ENCODE measurements at places on chromosomes 4 and X.
A peak's percentile ranks its signal among the peaks of the same experiment; 100 is the strongest.

- no peak for DNase-seq
These were observed 79.9 kb downstream of the TRPC5OS start for GRCh38 chrX:111955901-111956300.

- DNase-seq = no peak
These were observed 171.7 kb downstream of the PAPSS1 start for GRCh38 chr4:107548211-107548905.

GRCh38 chr4:151251603-151252304 is 25.2 kb upstream of the PRSS48 start:
- no peak for DNase-seq

DNA sequence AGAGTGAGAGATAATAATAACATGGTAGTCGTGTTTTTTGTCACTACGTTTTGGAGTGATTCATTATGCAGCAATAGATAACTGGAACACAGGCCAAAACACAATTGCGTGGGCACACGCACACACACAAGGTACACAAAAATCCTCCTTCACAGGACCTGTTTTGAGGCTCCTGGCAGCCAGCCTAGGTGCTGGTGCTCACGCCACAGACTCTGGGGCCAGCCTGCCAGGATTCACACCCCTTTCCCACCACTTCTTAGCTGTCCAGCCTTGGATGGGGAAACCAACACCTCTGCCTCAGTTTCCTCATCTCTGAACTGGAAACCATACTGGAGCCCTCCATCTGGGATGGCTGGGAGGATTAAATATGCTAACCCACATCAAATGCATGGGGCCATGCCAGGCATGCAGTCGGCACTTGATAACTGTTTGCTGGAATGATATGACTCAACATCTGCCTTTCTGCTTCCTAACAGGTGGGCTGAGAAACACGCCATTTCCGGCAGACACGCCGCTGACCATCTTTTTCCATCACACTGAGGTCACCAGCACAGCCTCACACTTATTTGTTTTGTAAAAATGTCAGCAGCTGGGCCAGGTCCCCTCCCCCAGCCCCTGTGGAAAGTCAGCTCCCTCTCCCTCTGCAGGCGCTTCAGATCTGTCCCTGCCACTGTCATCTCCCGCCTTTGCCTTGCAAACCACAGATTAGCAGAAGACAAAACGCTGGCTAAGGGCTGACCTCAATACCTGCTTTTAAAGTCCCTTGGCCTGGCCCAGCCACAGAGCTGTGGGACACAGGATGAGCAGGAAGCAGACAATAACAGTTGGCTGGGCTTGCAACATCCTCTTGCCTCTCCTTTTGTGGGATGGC is 237.5 kb downstream of the BCOR start:
- DNase-seq = peak; percentile 81

All from NK-92 treated with Interleukin-12 subunit alpha and Interleukin-12 subunit beta, amount 100 ng/mL, for 24 hours (cell line).